ENCODE measurements at places on chromosomes 1 and 21.
A peak's percentile ranks its signal among the peaks of the same experiment; 100 is the strongest.

DNA sequence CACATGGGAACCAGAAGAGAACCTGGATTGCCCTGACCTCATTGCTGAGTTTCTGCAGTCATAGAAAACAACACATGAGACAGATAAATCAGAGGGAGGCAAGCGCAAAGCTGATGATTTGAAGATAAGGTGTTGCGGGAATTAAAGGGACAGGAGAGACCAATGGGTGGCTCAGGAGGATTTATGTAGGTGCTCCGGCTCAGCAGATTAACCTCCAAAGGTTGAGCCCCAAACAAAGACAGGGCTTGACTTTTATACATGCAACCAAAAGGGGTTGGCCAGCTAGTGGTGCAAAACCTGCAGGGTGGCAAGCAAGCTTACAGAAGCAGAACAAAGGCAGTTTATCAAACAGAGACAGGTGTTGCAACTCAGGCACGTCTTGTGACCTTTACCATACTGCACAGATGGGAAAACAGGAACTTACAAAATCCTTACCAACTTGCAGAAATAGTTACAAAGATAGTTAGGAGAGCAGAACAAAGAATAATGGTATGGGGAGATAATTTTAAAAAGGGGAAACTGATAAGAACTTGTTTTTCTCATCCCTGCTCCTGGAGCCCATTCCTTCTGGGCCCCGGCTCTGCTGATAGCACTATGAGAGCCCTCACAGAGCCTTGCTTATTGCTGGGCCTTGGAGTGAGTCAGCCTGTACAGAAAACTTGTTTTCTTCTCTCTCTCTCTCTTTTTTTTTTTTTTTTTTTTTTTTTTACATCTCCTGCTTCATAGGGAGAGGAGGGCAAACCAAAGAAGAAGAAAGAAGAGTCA, 93.6 kb downstream of the SNRPE start:
- DNase-seq, result no peak

- no peak for DNase-seq
Measured at GRCh38 chr1:204634260-204634910, 51.2 kb downstream of the LRRN2 start.

DNA sequence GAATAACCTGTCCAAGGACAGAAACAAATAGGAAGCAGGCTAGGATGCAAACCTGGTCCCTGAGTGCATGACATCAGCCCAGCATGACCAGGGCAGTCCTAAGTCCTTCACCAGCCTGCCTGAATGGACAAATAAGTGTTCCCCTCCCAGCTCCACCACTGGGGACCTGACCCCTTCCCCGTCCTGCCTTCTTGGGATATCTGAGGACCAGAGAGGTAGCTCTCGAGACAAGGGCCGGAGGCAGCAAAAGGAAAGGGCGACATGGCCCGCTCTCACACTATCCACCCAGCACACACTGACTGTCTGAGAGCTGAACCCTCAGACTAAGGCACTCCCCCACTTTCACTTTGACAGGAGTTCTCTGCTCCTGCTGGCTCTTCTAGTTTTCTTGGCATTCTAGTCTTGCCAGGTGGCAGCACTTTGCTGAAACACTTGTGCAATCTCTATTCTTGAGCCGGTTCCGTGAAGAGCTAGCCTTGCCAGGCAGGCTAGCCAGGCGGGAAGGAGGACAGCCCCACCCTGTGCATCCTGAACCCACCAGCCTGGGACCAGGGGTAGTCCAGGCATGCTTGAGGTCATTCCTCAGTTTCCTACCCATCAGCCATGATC, 251.1 kb upstream of the RAB4A start:
- DNase-seq, result no peak

- DNase-seq, result no peak
Measured at GRCh38 chr1:98849969-98850636, 154.6 kb downstream of the PLPPR5 start.

DNA sequence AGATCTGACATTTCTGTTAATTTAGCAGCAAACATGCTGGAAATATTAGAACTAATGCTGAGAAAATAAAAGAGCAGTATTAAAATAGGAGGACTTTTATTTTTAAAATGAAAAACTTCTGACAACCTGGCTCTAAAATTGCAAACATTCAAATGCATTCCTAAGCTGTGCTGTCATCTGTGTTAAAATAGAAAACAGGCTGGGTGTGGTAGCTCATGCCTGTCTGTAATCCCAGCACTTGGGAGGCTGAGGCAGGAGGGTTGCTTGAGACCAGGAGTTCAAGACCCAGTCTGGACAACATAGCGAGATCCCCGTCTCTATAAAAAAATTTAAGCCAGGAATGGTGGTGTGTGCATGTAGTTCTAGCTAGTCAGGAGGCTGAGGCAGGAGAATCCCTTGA, 44.6 kb downstream of the MIGA1 start:
- DNase-seq, result peak; percentile 75

- no peak for DNase-seq
Measured at GRCh38 chr1:55622074-55622473, 406.9 kb upstream of the USP24 start.

GRCh38 chr1:51218570-51218969, 17.5 kb upstream of the RNF11 start:
- no peak for DNase-seq

GRCh38 chr1:30109853-30110252, 613.5 kb downstream of the MATN1 start:
- peak; percentile 17 for DNase-seq

- DNase-seq, result no peak
Measured at GRCh38 chr21:43867332-43867703, 2.3 kb downstream of the AGPAT3 start.

- peak; percentile 86 for DNase-seq
Measured at GRCh38 chr1:224427346-224427745, 7.3 kb downstream of the WDR26 start.
